ENCODE measurements at places on chromosomes 13 and 19. TPM values are rescaled to one million over a fixed set of nuclear protein-coding genes. Genes with fewer than 3 reads are reported as not detected.

DNA sequence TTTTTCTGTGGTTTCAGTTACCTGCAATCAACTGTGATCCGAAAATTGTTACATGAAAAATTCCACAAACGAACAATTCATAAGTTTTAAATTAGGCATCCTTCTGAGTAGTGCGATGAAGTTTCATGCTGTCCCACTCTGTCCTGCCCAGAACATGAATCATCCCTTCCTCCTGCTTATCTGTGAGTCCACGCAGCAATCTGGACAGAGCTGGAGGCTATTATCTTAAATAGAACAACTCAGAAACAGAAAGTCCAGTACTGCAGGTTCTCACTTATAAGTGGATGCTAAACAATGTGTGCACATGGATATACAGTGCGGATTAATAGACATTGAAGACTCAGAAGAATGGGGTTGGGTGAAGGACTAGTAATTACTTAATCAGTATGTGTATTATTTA, 583.7 kb upstream of the SPRY2 start:
- DNase-seq, result no peak

DNA sequence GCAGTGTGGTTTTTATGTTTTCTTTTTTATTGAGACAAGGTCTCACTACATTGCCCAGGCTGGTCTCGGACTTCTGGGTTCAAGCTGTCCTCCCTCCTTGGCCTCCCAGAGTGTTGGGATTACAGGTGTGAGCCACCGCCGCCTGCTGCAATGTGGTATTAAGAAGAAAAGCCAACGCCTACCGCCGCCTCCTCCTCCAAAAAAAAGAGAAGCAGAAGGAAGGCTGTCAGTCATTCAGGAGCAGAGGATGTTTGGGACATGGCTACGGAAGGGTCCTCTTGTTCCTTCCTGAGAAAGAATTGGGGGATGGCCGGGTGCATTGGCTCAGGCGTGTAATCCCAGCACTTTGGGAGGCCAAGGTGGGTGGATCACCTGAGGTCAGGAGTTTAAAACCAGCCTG, 1.2 kb downstream of the PPP1R37 start:
- no peak for DNase-seq

DNA sequence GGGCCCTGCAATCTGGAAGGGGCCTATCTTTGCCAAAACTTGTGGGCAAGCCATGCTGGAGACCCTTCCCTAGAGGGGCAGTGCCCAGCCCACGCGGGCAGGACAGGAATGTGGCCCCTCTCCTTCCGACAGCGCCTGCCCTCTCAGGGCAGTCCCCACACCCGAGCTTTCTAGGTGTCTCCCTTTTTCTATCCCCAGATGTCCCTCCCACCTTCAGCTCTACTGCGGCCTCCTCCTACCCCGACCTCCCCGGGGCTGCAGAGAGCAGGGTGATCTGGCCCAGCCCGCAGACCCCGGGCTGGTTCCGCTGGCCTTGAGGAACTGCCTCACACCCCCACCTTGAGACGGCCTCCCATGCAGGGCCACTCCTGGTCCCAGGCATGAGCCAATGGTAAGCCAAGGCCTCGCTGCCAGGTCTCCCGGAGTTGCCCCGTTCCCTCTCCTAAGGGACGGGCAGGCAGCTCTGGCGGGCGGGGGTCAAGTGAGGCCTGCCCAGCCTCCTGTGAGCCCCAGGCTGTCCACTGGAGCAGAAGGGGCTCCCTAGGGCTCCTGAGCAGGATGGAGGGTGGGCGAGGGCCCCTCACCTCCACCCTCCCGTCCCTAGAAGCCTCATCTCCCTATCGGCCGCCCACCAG, 39.7 kb downstream of the KLF2 start:
- no peak for DNase-seq

DNA sequence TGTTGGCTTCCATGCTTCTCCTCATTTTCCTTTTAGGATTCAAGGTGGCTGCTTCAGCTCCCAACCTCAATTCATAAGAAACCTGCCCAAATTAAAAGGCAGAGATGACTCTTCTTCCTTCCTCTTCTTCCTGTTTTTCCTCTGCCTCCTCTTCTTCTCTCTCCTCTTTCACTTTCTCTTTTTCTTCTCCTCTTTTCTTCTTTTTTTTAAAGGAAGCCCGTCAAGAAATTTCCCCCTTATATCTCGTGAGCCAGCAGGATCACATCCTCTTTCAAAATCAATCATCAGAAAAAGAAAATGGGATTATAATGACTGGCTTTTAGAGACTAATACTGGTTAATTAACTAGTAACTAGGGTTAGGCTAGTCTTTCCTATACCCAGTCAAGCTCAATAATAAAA, 220.3 kb downstream of the NBEA start:
- no peak for DNase-seq

DNA sequence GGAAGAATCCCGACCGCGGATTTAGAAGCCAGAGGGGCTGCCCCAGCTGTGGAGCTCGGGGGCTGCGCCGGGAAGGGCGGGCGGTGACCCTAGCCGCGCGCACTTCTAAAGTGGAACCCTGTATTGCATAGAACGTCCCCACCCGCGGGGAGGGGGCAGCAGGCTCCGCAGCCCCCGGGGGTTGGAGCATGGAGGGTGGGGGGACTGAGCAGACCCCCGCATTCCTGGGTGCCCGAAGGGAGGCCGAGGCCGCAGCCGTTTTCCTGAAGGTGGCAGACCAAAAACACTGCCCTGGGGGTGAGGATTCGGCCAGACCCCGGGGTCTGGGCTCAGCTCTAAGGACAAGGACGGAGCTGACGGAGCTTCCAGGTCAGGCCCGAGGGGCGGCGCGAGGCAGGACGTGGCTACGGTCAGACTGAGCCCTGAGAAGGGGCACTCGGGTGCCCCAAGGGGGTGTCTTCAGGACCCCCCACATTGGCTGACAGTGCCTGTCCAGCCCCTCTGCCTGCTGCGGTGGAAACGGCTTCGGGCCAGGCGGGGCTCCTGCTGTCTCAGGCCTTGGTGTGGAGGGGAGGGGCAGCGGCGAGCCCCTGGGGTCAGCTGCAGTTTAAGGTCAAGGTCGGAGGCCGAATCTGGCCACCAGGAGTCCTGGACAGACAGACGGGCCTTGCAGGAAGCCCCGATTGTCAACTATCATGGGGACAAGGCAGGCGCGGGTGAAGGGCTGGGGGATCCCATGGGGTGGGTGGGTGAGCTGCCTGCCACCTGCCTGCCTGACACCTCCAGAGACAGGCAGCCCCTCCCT, 12.6 kb downstream of the MKNK2 start:
- no peak for DNase-seq

DNA sequence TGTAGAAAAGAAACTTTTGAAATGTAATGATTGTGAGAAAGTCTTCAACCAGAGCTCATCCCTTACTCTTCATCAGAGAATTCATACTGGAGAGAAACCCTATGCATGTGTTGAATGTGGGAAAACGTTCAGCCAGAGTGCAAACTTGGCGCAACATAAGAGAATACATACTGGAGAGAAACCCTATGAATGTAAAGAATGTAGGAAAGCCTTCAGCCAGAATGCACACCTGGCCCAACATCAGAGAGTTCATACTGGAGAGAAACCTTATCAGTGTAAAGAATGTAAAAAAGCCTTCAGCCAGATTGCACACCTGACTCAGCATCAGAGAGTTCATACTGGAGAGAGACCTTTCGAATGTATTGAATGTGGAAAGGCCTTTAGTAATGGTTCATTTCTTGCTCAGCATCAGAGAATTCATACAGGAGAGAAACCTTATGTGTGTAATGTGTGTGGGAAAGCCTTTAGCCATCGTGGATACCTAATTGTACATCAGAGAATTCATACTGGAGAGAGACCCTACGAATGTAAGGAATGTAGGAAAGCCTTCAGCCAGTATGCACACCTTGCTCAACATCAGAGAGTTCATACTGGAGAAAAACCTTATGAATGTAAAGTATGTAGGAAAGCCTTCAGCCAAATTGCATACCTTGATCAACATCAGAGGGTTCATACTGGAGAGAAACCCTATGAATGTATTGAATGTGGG, 19.3 kb downstream of the ZNF583 start:
- no peak for DNase-seq

DNA sequence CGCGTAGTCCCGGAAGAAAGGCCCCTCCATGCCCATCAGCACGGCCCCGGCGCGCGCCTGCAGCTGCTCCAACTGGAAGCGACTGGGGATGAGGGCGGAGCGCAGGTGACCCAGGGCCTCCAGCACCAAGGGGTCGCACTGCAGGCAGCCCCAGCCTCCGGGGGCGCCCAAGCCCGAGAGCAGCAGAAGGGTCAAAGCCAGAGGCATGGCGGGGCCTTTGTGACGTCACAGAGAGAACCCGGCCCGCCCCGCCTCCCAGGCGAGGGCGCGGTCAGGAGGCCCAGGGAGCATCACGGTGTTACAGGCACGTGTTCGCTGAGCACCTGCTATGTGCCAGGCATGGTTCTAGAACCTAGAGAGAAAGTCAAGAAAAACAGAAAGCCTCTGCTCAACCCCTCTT, at the start of gene IZUMO2:
Gene IZUMO2, minus strand, starts transcription at position 294 of the 400 bp plus-strand sequence. Its CDS starts 87 bp downstream, at position 207.
- peak; percentile 54 for DNase-seq

GRCh38 chr19:34171877-34172660, at the start of gene LSM14A:
TSS of gene LSM14A (plus strand) at chr19:34172504. CDS start at chr19:34172643, 139 bp downstream.
- peak; percentile 97 for DNase-seq

- peak; percentile 94 for DNase-seq
Measured at GRCh38 chr19:40718774-40719391, 2.0 kb downstream of the ITPKC start.

DNA sequence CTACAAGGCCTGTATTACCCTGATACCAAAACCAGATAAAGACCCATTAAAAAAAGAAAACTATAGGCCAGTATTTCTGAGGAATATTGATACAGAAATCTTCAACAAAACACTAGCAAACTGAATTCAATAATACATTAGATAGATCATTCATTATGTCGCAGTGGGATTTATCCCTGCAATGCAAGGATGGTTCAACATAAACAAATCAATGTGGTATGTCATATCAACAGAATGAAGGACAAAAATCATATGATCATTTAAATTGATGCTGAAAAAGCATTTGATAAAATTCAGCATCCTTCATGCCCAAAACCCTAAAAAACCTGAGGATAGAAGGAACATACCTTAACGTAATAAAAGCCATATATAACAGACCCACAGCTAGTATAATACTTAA, 50.0 kb downstream of the RB1 start:
- no peak for DNase-seq

- no peak for DNase-seq
Measured at GRCh38 chr13:110519046-110519445, 42.5 kb downstream of the RAB20 start.

GRCh38 chr13:79776531-79777295, 295.8 kb downstream of the NDFIP2 start:
- DNase-seq, result no peak

- peak; percentile 87 for DNase-seq
Measured at GRCh38 chr19:56252699-56253422, 19.7 kb upstream of the EDDM13 start.

- DNase-seq, result no peak
Measured at GRCh38 chr19:31531326-31531725, 182.1 kb upstream of the TSHZ3 start.

- peak; percentile 83 for DNase-seq
Measured at GRCh38 chr19:44796701-44797115, 12.2 kb upstream of the BCAM start.

DNA sequence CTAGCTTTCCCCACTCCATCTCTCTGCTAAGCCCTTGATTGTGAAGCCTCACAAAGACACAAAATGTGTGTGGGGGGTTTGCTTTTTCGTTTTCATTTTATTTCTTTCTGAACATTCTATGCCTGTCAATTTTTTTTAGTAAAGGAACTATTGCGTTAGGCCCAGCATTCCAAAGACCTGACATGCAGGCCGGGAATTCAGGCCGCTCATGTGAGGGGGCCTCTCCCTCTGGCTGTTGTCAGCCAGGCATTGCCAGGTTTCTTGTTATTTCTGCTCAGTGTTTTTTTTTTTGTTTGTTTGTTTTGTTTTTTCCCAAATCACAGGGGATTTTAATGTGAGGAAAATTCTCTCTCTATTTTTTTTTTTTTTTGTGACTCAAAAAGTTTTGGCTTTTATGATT, 10.3 kb upstream of the MEDAG start:
- DNase-seq, result peak; percentile 75

GRCh38 chr19:2428321-2428690, 920 bp upstream of the TIMM13 start:
- peak; percentile 41 for DNase-seq

GRCh38 chr19:38173291-38174041, 50.6 kb downstream of the DPF1 start:
- peak; percentile 28 for DNase-seq

DNA sequence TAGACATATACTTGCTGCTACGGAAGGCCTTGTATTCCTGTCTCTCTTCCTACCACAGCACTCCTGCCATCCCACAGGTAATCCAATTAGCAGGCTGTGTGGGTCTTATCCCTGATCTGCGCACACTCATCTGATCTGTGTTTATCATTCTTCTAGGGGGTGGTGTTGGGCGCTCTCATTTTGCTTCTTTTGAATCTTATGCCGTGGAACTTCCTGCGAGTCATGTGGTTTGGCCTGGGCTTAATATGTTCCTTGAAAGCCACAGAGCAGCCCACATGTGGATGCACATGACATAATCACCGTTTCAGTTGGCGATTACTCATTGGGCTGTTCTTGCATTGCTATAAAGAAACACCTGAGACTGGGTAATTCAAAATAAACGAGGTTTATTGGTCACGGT, 7.5 kb downstream of the RASA3 start:
- DNase-seq, result no peak

GRCh38 chr13:30157616-30157993, 149.7 kb downstream of the KATNAL1 start:
- DNase-seq, result no peak

DNA sequence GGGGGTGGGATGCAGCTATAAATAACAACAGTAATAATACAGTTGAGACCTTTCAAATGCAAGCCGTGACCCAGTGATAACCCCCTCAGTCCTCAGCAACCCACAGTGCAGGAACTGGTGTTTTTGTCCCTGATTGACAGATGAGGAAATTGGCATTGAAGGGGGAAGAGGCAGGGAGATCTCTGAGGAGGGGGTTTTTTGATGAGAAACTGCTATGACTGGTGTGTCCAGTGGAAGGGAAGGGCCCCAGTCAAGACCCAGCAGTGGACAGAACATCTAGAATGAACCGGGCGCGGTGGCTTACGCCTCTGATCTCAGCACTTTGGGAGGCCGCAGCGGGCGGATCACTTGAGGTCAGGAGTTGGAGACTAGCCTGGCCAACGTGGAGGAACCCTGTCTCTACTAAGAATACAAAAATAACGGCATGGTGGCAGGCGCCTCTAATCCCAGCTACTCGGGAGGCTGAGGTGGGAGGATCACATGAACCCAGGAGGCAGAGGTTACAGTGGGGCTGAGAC, 1.9 kb downstream of the MAP1S start:
- DNase-seq, result no peak

- no peak for DNase-seq
Measured at GRCh38 chr13:30020726-30021312, 170.4 kb upstream of the UBL3 start.

The HTR2A gene
- polyA plus RNA-seq, result not detected

The C13orf46 gene
- polyA plus RNA-seq, result 8.7 TPM

The CYP4F12 gene
- polyA plus RNA-seq, result 2.5 TPM

The GPR18 gene
- 0.76 TPM for polyA plus RNA-seq

The SPART gene
- 21.5 TPM for polyA plus RNA-seq

Data from stomach (tissue), 19 donors.